EL (cell line): ENCODE measurements at places on chromosomes 5 and 9.

DNA sequence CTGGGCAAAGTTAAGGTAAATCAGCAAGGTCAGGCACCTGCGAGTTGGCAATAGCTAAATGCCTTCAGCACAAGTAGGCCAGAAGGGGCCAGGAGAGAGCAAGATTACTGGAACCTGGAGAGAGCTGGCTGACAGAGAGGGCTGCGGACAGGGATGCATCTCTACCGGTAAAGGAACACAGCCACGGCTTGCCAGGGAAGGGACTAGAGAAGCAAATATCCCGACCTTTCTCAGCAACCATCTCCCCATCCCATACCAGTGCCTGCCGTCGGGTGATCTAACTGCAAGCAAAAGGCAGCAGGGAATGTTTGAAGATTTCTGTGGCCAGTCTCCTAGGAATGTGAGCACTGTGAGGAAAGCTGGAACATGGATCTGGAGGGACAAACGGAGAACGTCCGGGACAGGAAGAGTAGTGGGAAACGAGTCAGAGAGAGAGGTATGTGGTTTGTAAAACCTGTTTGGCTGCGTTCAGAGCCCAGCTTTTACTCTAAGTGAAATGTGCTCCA is 15.9 kb upstream of the ABLIM3 start:
- no peak for DNase-seq

- DNase-seq, result no peak
Measured at GRCh38 chr9:105421154-105421553, 26.7 kb upstream of the FSD1L start.

DNA sequence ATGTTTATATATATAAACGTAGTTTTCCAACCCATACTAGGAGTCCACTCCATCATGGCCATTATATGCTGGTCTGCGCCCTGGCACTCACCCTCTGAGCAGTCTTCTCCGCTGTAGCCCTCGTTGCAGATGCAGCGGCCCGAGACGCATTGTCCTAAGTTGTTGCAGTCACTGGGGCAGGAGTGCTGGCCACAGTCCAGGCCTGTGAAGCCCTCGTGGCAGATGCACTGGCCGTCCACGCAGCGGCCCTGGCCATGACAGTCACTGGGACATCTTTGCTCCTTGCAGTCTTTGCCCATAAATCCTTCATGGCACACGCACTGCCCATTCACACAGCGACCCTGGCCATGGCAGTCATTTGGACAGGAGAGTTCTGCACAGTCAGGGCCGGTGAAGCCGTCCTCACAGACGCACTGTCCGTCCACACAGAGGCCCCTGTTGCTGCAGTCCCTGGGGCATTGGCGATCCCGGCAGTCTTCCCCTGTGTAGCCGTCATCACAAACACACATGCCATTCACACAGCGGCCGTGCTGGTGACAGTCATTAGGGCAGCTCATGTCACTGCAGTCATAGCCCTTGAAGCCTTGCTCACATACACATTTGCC is 32.1 kb downstream of the TNC start:
- no peak for DNase-seq

DNA sequence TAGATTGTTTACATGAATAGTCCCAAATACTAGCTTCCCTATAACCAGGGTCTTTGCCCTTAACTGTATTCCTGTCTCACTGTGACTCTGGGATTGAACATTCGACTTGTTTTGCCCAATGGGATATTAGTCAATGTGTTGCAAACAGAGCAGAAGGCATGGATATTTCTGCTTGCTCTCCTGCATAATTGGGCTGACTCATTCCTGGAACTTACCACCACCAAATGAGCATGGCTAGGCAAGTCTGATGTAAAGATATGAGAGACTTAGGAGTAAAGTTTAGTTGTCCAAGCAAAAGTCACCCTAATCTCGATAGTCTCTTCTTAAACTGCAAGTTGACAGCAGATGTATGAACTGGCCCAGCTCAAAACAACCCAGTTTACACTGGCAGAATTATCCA is 273.5 kb upstream of the CCNG1 start:
- DNase-seq, result no peak

DNA sequence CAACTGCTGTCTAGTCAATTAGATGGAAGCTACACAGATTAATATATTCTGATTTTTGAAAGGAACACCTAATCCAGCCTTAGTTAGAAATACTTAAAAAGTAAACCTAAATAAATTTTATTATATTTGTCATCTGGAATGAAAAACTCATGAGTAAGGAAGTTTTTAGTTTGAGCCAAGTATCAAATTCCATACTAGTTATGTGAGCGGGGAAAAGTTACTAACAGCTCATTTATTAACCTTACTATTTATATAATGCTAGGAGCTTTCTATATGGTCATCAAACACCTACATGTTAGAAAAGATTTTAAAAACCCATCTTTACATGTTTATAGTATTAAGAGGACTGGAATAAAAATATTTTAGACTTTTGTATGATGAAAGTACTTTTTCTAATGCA is 41.6 kb upstream of the POU5F2 start:
- peak; percentile 7 for DNase-seq

- peak; percentile 29 for DNase-seq
Measured at GRCh38 chr5:176789873-176790615, 20.3 kb upstream of the UNC5A start.

- DNase-seq, result no peak
Measured at GRCh38 chr9:81822301-81822865, 105.8 kb upstream of the SPATA31D4 start.

- peak; percentile 25 for DNase-seq
Measured at GRCh38 chr5:14946815-14947620, 75.4 kb upstream of the ANKH start.

DNA sequence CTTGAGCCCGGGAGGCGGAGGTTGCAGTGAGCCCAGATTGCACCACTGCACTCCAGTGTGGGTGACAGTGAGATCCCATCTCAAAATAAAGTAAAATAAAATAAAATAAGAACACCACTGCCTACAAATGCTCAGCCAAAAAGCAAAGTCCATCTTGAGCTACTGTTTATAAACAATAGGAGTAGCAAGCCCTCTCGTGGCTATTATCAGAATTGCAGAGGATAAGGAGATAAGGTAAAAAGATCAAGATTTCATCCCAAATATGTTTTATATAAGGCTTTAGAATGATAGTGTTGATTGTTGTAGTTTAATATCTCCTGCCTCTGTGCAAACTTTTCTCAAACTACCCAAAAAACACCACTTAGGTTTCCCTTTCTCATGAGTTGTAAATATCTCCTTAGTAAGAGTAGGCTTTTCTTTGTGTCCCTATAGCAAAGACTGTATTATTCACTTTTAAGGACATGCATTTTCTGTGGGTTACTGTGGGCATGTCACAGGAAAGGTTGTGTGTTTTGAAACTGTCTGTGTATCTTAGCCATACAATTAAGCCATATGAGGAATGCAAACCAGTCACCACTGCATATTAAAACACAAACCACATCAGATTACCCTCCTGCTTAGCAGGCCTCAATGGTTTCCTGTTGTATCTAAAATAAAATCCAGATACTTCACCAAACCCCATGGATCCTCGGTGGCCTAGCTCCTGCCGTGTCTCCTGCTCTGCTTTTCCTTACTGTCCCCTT is 31.8 kb upstream of the CKS2 start:
- DNase-seq, result peak; percentile 63

GRCh38 chr5:138844125-138844461 is 31.0 kb downstream of the LRRTM2 start:
- DNase-seq, result no peak

GRCh38 chr5:104612005-104612404 is 1049.4 kb upstream of the NUDT12 start:
- no peak for DNase-seq

GRCh38 chr5:78544561-78545201 is 103.9 kb downstream of the LHFPL2 start:
- DNase-seq, result peak; percentile 25

DNA sequence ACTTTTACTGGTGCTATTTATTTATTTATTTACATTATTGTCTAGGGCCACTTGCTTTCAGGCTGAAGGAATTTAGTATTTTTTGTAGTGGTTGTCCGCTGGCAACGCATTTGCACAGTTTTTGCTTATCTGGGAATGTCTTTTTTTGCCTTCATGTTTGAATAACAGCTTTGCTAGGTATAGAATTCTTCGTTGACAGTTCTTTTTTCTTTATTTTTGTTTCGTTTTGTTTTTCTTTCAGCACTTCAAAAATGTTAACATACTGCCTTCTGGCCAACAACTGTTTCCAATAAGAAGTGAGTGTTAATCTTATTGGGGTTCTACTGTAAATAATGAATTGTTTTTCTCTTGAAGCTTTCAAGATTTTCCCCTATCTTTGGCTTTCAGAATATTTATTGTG is 252.7 kb upstream of the TARS1 start:
- no peak for DNase-seq

DNA sequence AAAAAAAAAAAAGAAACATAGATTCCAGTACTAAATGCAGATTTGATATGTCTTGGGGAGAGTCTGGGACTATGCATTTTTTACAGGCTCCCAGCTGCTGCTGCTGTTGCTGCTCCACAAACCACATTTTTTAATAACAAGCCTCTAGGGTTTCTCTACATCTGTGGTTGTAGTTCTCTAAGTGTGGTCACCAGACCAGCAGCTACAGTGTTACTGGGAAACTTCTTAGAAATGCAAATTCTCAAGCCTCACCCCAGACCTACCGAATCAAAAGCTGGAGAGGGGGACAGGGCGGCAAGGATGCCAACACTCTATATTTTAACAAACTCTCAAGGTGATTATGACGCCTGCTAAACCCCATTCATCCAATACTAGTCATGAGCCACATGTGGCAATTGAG is 293.4 kb upstream of the PTGER4 start:
- DNase-seq, result peak; percentile 46

GRCh38 chr5:10534561-10535530 is 29.0 kb upstream of the ANKRD33B start:
- no peak for DNase-seq

GRCh38 chr5:133309166-133309795 is 257.5 kb downstream of the HSPA4 start:
- no peak for DNase-seq
